Hippocampal formation (tissue), 2 donors: ENCODE measurements at places on chromosomes 12 and 14.

DNA sequence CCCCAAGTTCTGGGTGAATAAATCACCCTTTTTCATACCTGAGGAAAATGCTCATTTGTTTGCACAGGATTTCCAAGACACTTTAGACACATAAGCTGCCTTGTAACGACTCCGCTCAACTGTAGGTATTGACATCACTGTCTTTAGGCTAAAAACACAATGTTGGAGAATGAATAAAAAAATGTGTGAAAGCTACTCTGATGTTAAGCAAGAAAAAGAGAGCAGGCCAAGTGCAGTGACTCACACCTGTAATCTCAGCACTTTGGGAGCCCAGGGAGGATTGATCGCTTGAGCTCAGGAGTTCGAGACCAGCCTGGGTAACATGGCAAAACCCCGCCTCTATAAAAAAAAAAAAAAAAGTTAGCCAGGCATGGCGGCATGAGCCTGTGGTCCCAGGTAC is 11.1 kb upstream of the CIPC start:
- no peak for DNase-seq

DNA sequence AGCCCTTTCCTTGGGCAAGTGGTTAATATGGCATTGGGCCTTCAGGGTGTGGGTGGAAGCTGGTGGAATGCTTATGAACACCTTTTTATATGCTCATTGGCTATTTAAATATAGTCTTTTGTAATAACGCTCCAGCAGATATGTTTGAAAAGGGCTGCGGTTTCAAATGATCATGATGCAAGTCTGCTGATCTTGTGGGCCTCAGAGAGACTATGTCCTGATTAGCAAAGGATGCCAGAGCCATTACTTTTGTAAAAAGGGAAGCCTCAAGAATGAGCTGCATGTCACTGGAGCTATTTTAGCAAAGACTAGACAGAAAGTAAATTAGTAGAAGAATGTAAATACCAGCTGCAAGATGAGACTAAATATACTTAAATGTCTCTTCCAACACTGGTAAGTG is 200.5 kb downstream of the GXYLT1 start:
- no peak for DNase-seq

DNA sequence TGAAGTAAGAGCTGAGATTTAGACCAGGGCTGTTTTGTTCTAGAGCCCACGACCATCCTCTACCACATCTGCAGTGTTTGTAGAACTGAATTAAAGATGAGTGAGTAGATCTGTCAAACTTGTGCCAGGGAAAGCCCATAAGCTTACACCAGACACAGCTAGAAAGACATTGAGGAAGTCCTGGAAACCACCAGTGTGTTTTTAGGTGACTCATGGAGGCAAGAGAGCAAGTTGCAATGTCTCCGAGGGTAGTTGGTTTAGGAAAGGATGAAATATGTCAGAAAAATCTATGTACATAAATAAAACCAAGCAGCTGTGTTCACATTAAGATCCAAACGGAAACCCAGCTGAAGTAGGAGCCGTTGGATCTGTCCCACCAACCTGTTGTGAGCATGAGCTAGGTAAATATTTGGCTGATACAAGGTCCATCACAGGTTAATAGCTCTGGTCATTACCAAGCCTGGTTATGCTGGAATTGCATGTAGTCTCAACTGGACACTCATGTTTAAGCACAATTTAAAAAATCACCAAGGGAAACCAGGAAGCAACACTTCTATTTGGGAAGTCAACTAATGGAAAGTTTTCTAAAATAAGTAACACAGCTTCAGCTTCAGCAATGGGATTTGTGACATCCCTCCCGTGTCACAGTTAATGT is 49.9 kb upstream of the PLEKHG3 start:
- no peak for DNase-seq

- no peak for DNase-seq
These were observed 28.6 kb upstream of the BLTP3B start for GRCh38 chr12:100171248-100171647.

GRCh38 chr12:59383079-59383822 is 212.6 kb upstream of the SLC16A7 start:
- DNase-seq: no peak

DNA sequence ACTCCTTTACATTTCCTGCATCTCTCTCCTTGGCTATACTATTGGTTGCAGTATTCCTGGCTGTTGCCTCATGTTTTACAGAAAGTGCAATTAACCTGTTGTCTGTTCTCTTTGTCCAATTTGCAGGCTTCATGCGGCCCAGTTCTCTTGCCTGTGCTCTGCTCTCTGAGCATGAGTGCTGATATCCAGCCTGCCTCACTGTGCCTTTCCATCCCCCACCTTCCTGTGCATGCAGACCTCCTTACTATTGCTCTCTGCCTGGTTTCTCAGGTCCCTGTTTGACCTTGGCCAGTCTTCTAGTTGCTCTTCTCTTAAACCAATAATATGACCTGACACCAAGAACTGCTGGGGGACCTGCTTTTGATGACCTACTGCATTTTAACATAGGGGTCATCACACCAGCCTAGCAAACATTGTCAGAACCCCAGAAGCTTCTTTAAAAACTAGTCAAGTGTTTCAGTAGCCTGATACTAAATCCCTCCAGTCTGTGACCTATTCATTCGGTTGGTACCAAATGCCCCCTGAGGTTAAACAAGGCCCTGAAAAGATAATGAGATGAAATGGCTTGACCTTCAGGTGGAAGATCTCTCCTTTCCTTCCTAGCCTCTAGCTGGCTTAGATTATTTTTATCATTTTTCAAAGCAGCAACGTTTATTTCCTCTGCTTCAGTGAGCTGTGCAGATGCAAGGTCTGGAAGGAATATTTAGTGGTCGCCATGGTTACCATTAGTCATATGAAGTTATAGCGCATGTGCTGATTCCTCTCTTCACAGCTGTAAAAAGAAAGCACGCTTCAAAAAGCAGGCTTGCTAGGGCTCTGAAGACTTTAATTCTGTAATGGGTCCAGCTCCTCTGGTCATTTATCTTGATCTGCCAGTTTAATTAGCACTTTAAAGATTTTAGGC is 216.5 kb downstream of the PHLDA1 start:
- no peak for DNase-seq

DNA sequence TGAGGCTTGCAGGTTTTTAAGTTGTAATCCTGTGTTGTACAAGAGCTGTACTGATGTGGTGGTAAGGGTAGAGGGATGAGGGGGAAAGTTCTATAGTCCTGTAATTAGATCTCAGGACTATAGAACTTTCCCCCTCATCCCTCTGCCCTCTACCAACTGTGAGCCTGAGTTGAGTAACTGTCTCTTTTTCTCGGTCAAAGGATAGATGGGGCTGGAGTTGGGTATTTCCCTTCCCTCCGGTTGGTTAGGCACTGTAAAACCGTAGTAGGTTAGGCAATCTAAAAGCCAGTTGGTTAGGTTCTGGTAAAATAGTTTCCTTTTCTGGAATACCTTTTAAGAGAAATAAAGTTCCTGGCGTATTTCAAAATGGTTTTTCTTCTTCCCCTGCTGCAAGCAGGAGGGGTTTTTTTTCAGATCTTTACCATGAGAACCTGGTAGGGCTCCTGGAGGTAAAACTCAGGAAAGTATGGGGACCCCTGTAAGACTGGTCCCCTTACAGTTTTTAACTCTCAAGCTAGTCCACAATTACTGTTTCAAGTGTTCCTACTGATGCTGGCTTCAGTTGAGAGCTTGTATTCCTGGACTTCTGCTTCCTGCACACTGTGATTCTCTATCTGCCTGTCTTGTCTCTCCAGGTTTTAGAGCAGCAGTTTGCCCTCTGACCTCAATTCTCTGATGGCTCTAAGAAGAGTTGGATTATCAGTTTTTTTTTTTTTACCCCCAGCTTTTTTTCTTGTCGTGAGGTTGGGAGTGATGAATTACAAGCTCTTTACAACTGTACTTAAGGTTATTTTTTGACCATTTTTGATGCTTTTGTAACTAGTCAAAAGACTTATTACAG is 58.7 kb downstream of the FUT8 start:
- DNase-seq: no peak

GRCh38 chr14:43161477-43161876 is 1345.6 kb downstream of the FSCB start:
- DNase-seq: no peak

DNA sequence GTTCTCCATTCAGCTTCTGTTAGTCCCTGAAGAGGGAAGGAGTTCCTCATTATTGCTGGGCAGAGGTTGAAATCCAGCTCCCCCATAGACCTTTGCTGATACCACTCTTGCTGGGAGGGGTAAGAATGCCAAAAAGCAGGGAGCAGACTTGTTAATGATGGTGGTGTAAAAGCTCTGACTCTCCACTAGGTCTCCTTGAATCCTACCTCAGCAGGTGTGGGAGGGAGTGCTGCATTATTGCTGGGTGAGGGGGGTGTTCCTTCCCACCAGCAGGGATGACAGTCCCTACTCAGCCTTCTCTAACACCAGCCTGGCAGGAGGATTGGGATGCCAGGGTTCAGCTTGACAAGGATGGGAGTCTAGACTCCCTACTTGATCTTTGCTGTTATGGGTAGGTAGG is 185.8 kb upstream of the NOS1 start:
- no peak for DNase-seq

DNA sequence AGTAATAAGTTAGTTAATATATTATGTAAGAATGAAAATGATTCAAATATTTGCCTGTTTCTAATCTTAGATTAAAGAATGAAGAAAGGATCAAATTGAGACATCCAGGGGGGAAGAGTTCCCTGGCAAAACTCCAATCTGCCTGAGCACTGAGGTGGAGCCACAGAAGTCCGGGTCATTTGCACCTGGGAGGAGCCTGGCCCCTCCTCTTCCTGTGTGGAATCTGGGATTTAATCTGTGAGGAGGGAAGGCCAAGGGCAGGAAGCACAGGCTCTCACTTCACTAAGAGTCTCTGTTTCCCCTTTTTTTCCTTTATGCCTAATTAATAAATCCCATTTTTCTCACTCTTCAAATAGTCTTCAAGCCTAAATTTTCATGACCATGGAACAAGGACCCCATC is 599.5 kb downstream of the FLRT2 start:
- no peak for DNase-seq

- DNase-seq: no peak
These were observed 41.3 kb upstream of the BCL7A start for GRCh38 chr12:121980191-121980891.

- DNase-seq: no peak
These were observed 8.7 kb downstream of the DNAI7 start for GRCh38 chr12:25186038-25186787.

GRCh38 chr14:30569216-30569902 is 10.4 kb downstream of the G2E3 start:
- no peak for DNase-seq

GRCh38 chr14:98290596-98290995 is 981.4 kb downstream of the BCL11B start:
- DNase-seq: no peak

DNA sequence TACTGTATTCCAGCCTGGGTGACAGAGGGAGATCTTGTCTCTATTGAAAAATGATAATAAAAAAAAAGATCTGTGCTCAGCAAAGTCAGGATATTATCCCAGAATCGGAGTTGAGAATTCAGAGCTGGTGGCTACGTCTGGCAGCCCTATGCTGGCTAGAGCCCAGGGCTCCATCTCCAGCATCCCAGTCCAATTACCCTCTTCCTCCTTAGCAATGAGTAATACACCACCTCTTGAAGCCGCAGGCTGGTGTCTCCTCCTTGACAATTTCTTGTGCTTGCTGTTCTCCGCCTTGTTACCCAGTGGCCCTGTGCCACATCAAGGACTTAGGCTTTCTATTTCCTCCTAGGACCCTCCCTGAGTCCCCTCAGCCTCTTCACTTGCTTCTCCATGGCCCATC is 38.4 kb upstream of the DDX11 start:
- no peak for DNase-seq

DNA sequence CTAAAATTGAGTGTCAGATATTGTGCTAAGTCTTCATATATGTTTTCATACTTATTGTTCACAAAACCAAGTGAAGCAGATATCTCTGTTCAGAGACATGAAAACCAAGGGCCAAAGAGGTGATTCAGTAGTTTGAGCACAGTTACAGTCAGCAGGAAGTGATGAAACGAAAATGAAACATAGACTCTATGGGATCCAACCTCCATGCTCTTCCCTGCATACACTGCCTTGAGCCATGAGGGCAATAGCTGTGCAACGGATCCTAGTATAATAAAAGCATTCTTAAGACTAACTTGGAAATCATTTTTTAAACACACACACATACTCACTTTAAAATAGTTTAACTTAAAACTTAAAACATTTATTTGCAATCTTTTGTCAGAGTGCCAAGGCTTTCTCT is 27.9 kb downstream of the ESR2 start:
- DNase-seq: no peak

GRCh38 chr14:30054201-30054600 is 126.6 kb upstream of the PRKD1 start:
- DNase-seq: no peak

GRCh38 chr12:4137441-4137840 is 136.1 kb upstream of the CCND2 start:
- DNase-seq: no peak

GRCh38 chr12:72236071-72236705 is 36.0 kb upstream of the TRHDE start:
- no peak for DNase-seq

- no peak for DNase-seq
These were observed 81.4 kb downstream of the BBS10 start for GRCh38 chr12:76266797-76267196.

- DNase-seq: no peak
These were observed 25.5 kb upstream of the KIF26A start for GRCh38 chr14:104112609-104113571.

DNA sequence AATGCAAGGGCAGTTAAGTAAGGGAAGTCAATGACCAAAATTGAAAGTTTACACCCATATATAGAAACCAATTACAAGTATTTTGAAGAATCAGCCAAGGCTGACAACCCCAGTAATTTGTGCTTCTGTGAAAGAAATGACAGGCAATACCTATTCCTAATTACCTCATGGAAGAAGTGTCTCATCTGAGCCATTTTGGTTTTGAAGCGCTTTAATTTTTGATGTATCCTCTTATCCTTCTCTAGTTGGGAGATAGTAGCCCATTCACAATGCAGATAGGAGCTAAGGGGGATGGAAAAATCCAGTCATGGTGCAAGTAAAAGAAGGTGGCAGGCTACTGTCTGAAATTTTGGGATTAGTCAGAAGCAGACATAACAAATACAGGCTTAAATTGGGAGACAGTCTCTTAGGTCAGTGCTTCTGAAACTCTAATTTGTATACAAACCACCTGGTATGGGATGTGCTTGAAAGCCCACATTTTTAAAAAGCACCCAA is 30.4 kb upstream of the SUPT16H start:
- DNase-seq: no peak

- no peak for DNase-seq
These were observed 591 bp downstream of the GXYLT1 start for GRCh38 chr12:42144158-42144407.
